ENCODE measurements at places on chromosomes 1 and 21.

DNA sequence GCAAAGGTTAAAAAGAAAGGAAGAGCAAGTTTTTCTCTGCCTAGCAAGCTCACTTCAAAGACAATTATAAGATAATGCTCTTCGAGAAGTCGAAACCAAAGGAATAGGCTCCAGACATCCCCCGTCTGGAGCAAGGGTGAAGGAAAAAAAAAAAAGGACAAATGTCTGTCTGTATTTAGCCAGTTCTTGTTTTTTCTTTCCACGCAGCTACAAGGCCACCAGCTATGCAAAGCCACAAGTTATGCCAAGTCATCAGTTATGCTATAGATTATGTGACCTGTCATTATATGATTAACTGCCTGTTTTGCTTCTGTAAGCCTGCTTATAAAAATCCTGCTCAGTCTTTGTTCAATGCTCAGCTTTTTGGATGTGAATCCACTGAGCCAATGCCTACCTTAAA is 2.4 kb upstream of the THEM5 start:
- no peak for DNase-seq

GRCh38 chr1:97989094-97989680 is 68.4 kb upstream of the DPYD start:
- no peak for DNase-seq

- DNase-seq = no peak
These were observed 122.6 kb downstream of the GRIK3 start for GRCh38 chr1:36911561-36912364.

- DNase-seq = peak; percentile 30
These were observed at the start of gene G0S2 for GRCh38 chr1:209674957-209675564. Gene G0S2 (plus strand): TSS chr1:209675412. CDS start chr1:209675685, 273 bp downstream.

DNA sequence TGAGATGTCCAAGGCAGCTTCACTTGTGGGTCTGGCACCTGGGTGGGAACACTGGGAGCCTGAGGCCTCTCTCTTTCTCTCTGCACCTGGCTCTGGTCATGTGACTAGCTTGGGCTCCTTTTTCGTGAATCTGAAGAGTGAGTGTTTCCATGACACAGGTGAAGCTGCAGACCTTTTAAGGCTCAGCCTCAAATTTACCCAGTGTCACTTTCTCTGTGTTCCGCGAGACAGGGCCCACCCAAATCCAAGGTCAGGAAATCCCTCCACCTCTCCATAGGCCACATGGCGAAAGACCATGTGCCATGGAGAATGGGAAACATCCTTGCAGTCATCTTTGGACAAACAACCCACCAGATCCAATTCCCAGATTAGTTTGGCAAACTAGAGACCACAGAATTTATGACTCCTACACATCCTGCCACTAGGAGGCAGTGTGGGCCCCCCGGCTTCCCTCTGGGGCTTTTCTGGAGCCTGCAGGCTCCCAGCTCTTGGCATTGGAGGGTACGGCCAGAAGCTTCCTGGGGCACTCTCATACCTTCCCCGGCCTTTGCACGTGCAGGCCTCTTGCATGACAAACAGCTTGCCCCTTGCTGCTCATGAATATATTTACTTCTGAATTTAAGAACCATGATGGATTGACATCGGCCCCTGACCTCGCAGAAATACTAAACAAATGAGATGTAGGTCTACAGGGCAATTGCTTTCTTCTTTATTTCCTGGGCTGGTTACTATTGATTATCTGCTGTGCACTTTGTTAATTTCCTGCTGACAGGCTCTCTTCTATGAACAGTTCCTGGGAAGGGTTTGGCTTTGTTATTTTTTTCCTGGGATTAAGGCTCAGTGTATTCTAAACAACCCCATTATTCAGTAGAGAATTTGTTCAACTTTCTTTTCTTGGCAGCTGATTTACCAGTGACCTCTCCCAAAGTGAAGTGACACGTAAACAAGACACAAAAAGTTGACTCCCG is 180.7 kb downstream of the KAZN start:
- peak; percentile 64 for DNase-seq

GRCh38 chr21:41379901-41380300 is 18.1 kb downstream of the MX2 start:
- DNase-seq = no peak

- DNase-seq = no peak
These were observed 53.3 kb downstream of the EIF4G3 start for GRCh38 chr1:21123287-21123948.

DNA sequence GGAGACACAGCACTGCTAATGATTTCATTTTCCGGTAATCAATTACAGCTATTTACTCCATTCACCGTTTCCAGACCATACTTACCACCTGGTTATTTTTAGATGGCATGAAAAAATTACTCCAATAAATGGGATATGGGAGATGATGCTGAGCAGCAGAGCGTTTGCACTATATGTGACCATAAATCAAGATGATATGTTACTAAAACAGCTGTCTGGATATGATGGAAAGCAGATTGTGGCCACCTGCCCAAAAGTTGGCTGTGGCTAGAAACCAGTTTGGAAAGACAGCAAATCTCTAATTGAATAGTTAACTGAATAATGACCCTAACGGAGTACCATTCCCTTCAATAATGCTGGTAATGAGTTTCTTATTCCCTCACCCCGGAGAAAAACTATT is 22.5 kb upstream of the KCTD3 start:
- DNase-seq = no peak

DNA sequence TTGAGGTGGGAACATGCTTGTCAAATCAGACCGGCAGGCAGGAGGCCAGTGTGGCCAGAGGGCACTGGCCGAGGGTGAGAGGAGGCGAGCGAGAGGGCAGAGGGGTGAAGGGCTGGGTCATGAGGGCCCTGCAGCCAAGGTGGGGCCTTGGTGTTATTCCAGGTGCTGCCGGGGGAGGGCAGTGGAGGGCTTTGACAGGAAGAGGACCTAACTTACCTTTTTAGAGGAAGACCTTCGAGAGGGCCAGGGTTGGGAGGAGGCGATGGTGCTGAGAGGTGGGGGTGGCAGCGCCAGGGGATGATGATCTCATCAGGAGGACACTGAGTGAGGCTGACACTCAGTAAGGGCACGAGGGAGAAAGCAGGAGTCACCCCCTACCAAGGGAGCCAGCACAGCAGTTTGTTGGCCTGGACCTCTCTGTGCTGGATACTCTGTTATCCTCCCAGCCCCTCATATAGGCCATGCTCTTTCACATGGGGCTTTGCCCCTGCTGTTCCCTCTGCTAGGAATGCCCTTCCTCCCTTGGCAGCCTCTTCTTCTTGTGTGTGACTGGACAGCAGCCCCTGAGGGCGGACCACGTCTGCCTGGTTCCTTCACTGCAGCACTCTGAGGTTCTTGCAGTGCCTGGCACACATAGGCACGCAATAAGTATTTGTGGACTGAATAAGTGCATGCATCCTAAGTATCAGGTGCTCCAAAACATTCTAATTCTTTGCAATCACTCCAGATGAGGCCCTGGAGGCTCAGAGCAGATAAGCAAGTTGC is 7.5 kb upstream of the TTC22 start:
- no peak for DNase-seq

GRCh38 chr1:95039360-95040031 is 33.3 kb downstream of the ALG14 start:
- no peak for DNase-seq

GRCh38 chr1:165854101-165854845 is 26.9 kb downstream of the UCK2 start:
- no peak for DNase-seq

DNA sequence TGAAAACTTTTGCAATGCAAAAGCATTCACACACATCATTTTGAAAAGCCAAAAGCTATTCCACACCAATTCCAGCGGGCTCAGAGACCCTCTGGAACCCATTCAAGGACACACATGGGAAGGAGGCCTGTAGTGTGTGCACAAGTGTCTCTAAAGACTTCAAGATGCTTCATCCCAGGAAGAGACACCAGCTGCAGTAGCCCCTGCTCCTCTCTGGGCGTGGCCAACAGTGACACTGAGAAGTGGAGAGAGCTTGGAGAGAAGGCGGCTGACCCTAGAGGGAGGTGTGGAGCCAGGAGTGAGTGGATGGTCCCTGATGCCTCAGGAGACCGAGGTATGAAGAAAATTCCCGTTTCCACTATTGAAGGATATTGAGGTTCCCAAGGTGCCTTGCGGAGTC is 14.9 kb upstream of the TNNI1 start:
- DNase-seq = no peak

- DNase-seq = no peak
These were observed 596.6 kb downstream of the PTPRU start for GRCh38 chr1:29832936-29833335.

DNA sequence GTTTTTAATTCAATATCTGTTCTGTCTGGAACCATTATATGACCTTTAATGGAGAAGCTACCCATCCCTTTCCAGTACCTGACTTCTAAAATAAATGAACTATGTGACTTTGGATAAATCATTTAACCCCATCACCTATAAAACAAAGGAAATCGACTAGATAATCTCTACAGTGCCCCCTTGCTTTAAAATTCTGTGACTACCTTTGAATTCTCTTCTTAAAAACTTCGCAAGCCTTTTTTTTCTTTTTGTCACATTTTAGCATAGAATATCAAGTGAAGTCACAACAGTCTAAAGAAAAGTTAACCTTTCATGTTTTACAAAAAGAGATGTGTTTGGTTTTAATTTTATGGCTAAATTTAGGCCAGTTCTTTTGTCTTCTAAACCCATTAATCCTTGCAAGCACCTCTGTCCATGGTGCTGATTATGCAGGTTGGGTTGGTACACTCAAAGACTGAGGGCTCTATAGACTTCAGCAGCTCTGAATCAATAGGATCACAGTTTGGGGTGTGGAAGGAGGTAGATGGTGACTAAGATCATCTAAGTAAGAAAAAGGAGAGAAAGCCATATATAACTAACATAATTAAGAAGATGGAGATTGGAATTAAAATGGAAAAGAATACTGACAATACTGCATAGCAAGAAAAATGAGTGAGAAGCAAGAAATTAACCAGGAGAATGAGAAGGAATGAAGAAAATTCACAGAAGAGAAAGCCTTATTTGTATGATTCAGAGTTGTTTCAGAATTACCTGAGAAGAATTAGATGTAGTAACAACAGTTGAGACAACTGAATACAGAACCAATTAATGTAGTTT is 59.2 kb downstream of the TBX15 start:
- DNase-seq = peak; percentile 44

GRCh38 chr1:70140894-70141293 is 64.5 kb downstream of the LRRC40 start:
- DNase-seq = no peak

DNA sequence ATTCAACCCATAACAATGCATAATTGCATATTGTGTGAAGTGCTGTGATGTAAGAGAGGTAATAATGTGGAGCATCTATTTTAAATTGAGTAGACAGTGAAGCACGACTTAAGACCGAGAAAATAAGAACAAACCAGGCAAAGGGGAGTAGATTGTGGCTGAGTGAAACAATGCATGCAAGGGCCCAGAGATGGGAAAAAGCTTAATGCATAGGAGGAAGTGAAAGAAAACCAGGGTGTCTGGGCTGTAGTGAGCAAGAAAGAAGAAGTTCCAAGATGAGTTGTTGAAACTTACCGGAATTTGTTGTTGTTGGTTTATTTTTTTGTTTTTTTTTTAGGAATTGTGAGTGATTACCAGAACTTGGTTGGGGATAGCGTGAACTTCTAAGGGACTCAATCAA is 104.7 kb downstream of the SNX7 start:
- no peak for DNase-seq

- DNase-seq = no peak
These were observed 118.2 kb upstream of the HOOK1 start for GRCh38 chr1:59696421-59697115.

DNA sequence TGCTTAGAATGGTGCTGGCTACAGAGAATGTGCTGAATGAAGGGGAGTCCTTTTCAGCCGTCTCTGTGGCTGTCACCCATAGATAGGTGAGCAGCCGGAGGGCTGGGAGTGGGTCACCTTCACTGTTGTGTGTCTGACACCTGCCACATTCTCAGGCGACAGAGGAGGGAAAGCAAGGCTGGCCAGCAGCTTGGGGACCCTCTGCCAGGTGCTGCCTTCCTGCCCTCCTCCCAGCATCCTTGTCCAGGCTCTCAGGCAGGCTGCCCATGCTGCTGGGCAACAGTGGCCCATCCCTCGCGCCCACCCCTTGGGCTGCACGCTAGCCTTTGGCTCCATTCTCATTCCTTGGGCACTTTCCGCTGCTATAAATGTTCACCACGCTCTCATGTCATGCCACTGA is 22.1 kb downstream of the CYB5RL start:
- no peak for DNase-seq

- no peak for DNase-seq
These were observed 209.9 kb downstream of the SDCCAG8 start for GRCh38 chr1:243465738-243466137.

DNA sequence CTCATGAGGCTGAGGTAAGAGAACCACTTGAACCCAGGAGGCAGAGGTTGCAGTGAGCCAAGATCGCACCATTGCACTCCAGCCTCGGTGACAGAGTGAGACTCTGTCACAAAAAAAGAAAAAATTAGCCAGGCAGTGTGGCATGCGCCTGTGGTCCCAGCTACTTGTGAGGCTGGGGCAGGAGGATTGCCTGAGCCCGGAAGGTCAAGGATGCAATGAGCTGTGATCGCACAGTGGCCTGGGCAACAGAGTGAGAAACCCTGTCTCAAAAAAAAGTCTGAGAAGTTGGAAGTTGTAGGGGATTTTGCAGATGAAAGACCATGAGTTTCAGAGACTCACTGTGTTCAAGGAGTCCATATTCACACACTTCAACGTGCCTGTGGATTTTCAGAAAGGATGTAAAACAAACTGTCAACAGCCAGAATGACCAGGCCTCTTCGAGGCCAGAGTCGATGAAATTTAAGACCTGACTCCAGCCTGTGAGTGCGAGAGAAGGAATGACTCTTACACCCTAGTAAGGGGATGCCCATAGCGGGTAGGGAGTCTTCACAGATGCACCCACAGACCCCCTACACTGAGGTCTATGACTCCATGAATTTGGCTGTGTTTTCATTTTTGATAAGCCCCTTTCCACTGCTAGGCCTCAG is 2.2 kb downstream of the S100A13 start:
- DNase-seq = no peak

GRCh38 chr1:168833801-168834224 is 104.8 kb upstream of the DPT start:
- no peak for DNase-seq

DNA sequence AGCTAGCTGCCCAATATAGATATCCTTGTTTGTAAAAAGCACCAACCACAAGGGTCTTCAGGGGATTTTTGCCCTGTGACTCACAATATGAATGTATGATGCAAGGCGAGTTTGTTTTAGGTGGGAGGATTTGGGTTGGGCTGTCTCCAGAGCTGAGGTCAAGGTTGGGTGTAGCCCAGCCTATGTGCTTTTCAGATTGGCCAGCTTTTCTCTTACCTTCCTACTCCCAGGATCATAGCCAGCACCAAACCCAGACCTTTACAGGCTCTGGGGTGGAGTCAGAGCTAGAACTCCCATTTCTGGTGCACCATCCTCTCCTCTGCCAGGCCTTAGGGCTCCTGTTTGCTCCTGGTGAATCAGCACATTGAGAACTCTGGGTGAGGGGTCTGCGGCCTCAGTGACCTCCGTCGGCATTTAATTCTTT is 55.6 kb upstream of the GCLM start:
- DNase-seq = no peak

Measured in neural crest cell (in vitro differentiated cells).